ENCODE measurements at places on chromosomes 3 and 15. TPM values are rescaled to one million over a fixed set of nuclear protein-coding genes. Genes with fewer than 3 reads are reported as not detected.

GRCh38 chr3:128491691-128491940 is 1.4 kb downstream of the GATA2 start:
- no peak for DNase-seq

DNA sequence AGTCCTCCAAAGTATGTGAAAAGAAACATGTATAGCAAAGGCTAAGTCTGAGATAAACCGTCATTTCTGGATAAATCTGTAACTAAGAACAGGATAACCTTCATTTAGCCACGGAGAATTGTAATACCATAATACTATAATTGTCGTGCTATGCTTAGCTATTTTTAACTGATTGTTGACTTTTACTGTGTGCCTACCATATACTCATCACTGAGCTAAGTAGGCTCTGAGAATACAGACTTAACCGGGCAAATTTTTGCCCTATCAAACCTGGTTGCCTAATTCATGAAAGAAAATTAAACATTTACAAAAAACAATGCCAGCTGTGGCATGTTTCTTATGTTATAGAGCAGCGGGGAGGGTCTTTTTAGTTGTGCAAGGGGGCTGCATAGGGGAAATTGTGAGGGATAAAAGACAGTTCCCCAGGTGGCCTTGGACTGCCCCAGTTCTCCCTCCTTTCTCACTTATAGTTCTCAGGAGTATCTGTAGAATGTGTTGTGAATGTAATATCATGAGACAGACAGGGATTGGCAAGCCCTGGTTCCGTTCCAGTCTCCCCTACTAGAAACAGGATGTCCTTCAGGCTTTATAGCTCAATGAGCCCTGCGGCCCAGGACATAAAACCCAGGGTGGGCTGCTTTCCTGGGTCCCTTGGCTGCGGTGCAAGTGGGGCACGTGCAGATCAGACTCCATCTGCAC is 318.5 kb downstream of the GBE1 start:
- DNase-seq: no peak

- DNase-seq: no peak
Measured at GRCh38 chr15:39623529-39623931, 42.7 kb downstream of the THBS1 start.

- DNase-seq: no peak
Measured at GRCh38 chr3:185930393-185931107, 7.3 kb downstream of the TRA2B start.

GRCh38 chr3:152305075-152305474 is 36.3 kb downstream of the MBNL1 start:
- no peak for DNase-seq

TIMMDC1 gene
- polyA plus RNA-seq: 69.1 TPM

All from muscle of leg (tissue), 16 donors.